ENCODE measurements at places on chromosomes 2 and 18.
A peak's percentile ranks its signal among the peaks of the same experiment; 100 is the strongest.

GRCh38 chr18:12041561-12041960, 52.1 kb upstream of the ANKRD62 start:
- no peak for DNase-seq

GRCh38 chr18:62339106-62339988, 14.2 kb downstream of the TNFRSF11A start:
- peak; percentile 40 for DNase-seq

DNA sequence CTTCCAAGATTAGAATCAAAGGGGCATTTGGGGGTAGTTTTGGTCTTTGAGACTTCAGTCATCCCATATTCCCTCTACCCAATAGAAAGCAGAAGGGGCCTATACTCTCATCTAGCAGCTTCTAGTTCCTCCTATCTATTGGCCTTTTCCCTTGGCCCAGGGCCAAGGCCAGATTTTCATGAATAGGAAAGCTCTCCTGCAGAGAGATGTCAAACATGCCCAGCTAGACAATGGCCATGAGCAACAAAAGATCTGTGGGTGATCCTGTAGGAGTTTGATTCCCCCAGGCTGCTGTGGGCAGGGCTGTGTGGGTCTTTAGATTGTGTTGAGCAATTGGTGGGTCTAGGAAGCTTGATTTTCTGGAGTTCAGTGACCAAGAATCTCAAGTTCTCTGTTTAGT, 2.9 kb upstream of the ADCYAP1 start:
- no peak for DNase-seq

DNA sequence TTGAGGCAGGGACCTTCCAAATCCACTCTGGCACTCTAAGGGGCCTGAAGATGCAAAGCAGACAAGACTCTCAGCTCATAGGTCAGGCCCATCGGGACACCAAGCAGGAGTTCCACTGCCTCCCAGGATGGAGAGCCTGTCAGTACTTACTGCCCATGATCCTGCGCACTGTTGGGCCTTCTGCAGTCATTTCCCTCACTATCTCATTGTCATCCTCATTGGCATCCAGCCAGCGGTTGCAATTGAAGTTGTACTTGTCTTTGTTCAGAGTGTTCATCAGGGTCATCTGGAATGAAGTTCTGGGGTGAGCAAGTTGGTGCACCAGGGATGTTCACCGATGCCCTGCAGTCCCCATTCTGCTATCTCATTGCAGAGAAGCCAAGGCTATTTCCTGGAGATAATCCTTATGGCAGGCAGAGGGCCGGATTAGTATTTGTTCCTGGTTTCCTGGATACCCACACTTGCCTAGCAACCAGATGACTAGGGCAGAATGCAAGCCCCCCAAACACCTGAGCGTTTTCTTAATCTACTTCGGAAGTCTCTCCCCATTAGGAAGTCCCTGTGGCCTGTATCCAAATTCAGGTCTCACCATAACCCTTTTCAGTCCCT, 65.1 kb downstream of the LOXHD1 start:
- DNase-seq = peak; percentile 22

DNA sequence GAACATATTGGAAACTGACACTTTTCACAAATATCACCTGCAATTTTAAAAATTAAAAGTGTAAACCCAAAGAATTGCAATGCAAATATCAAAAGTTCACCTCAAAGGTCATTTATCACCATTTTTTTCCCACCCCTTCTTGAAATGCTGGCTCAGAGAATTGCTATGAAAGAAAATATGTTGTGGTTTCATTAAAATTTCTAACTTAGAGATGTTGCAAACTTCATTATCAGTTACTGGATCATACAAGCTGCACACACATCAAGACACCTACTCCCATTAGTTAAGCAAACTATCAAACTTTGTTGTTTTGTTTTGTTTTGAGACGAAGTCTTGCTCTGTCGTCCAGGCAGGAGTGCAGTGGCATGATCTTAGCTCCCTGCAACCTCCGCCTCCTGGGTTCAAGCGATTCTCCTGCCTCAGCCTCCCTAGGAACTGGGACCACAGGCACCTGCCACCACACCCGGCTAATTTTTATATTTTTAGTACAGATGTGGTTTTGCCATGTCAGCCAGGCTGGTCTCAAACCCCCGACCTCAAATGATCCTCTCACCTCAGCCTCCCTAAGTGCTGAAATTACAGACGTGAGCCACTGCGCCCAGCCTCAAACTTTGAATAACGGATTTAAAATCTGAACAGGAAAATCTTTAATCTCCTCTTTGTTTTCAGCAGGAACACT, 37.0 kb downstream of the STK39 start:
- DNase-seq = no peak

DNA sequence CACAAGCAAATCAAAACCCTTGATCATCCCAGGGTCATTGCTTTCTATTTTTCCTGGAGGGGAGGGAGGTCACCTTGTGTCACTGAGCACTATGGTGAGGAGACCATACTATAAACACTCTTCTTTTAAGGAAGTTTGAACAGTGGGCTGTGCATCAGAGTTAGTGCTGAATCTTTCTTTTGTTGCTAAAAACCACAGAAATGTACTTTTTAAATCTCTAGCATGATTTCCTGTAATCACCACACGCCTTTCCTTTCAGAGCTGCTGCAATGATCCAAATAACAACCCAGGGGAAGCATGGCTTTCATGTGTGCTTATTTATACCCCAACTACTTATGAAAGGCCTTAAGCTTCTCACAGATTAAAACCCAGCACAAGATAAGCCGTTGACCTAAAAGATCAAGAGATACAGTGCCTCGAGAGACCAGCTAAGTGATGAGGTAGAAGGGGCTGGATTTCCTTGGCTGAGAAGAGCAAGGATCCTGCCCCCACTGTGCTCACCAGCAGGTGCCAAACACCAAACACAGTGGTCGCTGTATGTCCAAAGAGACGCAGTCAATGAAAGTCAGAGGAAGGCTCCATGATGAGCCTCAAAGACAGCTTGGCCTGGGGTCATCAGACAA, 34.7 kb downstream of the TRABD2A start:
- no peak for DNase-seq

- DNase-seq = no peak
Observed at GRCh38 chr2:46367286-46367685, 70.1 kb downstream of the EPAS1 start.

DNA sequence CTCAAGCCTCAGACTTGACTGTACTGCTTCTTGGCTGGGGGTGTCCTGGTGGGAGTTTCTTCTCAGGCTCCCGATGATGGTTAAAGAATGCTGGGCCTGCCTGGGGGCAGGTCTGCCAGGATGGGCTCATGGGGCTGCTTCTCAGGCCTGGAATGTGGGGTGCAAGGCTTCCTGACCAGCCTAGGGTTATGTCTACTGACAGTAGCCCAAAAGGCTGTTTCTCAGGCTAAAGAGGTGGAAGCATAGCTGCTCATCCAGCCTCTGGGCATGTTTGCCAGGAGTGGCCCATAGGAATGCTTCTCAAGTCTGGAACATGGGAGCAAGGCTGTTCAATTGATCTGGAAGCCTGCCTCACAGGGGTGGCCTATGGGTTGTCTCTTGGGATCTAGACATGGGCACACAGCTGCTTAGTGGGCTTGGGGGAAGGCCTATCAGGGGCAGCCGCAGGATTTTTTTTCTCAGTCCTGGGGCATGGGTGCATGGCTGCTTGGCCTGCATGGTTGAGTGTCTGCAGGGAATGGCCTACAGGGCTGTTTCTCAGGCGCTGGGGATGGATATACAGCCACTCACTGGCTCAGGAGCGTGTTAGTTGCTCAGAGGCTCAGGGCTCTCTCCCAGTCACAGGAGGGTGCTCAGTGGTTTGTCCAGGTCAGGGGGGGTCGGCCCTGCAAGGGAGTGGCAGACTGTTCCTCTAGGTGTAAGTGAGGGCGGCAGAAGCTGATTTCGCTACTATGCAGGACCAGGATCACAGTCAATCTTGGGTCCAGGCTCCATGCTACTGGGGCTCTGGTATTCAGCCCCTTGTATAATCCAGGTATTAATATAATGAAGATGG, 617.3 kb upstream of the REG3G start:
- DNase-seq = no peak

- no peak for DNase-seq
Observed at GRCh38 chr2:109377976-109378375, 235.8 kb downstream of the SEPTIN10 start.

- no peak for DNase-seq
Observed at GRCh38 chr2:21198637-21199036, 74.9 kb downstream of the TDRD15 start.

DNA sequence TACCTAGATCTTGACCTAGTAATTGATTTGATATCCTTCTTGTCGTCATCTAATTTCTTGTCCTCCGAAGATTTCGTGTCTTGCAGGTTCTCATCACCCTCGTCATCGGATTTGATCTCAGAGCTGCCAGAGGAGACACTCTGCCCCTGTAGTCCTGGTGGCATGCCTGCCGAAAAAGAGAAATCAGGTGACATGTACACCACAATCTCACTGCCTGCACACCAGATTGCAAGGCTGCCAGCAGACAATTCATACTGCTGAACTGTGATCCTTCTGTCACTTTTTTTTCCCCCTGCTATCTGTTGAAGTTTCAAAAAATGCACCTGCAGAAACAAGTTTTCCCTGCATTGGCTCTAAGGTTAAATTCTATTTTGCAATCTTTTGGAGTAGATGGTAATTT, 273.2 kb upstream of the CCDC68 start:
- no peak for DNase-seq

DNA sequence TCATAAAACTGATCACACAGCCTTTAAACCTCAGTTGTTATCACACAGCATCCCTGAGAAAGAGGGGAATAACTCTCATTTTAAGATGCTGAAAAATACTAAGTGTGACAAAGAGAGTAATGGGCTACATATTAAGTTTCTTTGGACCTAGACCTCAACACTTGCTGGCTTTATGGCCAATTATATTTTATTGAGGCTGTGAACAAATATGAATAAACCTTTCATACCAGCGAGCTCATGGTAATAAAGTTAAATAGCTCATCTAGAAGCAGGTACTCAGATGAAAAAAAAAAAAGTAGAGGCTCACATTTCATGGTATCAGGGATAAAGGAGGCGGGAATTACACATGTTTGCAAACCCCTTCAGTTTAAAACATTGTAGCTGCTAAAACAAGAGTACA, 75.7 kb downstream of the DOCK10 start:
- no peak for DNase-seq

DNA sequence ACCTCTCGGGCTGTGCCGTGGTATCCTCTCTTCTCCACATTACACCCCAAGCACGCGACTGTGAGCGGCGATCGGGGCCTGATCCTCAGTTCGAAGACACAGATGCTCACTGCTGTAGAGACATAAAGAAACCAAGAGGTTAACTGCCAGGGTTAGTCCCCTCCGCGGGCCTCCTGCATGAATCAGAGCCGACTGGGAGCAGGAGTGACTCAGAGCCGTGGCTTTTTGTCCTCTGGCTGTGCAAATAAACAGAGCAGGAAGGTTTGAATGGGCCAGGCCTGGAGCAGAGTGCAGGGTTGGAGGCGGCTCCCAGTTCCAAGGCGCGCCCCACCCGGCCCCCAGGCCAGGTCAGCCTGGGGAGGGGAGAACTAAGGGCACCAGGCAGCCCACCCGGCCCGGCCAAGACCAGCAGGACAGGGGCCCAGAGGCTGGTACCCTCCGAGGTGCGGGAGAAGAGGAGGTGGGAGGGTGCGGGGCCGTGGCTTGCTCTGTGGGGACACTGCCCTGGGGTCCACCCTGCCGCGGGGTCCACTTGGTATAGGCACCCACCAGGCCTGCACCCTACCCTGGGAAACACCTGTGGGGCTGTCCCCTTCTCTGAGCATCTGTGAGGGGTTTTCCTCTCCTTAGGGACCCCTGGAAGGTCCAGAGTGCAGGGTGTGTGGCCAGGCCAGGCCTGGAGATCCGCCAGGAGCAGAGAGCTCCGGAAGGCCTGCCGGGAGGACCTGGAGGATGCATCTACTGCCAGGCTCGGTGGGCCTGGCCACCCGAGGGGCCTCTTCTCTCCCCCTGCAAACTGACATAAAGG, 16.5 kb downstream of the TWIST2 start:
- peak; percentile 96 for DNase-seq

DNA sequence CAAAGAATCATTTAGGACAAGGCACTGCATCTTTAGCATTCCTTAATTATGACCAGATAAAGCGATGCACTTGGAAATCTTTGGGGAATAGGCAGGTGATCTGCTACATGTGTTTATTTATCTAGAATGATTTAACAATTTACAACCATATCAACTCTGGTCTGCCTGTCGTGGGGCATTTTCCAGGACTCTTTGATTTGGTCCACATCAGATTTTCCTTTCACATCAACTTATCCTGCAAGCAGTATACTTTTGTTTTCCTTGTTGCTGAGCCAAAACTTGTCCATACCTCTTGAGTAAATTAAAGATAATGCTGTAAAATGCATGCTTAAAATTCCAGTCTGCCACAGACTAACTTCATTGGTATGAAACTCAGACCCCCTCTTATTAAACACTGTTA, 312.4 kb upstream of the TCF4 start:
- DNase-seq = no peak

- no peak for DNase-seq
Observed at GRCh38 chr2:85925216-85925671, 36.5 kb upstream of the ST3GAL5 start.

DNA sequence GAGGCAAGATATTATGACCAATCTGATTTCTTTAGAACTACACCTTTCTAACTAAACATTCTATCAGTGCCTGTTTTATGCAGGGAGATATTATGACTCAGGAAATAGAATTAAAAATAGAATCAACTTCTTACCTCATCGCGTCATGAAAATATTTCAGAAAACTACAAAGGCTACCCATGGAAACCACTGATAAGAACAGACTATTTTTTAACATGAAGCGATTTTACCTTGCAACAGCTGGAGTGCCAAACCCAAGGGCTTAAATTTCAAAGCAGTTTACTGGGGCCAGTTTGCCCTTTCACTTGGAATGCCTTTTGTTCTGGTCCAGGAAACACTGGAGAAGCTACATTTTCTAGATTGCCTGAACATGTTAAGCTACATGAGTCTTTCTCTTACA, 304.8 kb upstream of the CCDC68 start:
- DNase-seq = peak; percentile 60

DNA sequence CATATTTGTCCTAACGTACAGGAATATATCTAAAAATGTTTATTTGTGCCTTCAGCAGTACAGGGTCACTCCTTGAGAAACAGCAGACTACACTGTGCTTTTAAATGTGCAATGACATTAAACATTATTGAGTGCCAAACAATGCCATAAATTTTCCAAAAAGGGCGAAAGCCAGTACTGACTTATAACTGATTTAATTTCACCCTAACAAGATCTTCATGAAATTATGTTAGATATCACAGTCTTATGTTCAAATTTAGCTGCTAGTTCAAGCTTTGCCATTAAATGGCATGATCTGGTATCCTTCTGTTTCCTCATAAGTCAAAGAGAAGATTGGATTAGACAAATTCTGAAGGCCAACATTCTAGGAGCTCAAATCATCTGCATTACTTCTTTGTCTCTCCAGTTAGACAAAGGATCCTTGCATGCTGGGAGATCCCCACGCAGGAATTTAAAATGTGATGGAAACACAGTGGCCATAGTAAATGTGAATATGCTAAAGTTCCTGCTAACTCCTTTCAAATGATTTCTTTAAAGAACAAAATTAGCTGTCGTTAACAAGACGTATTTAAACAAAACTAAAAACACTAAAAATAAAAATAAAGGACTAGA, 129.3 kb upstream of the STON1 start:
- DNase-seq = no peak

DNA sequence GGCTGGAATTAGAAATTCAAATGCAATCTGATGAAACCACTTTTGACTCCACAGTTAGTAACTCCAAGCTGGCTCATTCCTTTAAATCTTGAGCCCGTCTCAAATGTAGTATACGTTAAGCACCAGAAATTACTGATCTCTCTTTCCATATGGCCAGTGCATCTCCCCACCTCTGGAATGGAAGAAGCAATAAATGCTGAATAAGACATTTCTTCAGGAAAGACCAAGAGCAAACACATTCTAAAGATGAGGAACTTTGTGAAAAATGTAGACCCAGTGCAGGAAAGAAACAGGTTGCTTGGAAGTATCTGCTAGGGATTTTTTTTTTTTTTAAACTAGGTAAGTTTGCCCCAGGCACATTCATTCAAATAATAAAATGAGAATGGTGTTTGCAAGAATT, 143.1 kb upstream of the FBXO11 start:
- no peak for DNase-seq
